AG09309 (cell line): ENCODE measurements at places on chromosomes 1 and 21.

DNA sequence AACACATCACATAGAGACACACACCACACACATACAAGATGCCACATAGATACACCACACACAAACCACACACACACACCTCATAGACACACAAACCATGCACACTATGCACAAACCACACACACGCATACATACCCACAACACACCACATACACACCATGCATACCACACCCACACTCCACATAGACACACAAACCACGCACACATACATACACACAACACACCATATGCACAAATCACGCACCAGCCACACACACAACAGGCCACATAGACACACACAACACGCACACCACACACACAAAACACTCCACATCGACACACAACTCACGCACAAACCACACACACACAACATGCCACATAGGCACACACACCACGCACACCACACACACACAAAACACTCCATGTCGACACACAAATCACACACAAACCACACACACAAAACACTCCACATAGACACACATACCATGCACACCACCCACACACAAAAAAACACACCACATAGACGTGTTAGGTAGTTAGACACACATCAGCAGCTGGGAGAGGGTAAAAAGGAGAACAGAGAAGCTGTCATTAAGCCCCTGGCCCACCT lies 49.5 kb upstream of the SLC19A1 start:
- no peak for DNase-seq

DNA sequence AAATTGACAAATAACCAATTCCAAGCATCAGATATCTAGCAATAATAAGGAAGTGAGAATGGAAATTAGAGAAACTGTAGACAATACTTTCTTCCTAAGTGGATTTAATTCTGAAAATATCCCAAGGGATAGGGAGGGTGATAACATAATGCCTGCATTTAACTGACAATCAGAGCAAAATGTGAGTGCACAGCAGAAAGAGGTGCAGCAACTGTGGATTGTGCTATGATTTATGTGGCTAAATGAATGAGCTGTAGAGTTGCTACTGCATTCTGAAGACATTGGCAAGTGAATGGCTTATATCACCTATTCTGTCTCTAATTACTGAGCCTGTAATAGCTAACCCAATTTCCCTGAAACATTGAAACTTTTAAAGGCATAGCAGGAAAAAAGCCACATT lies 39.0 kb downstream of the OLFM3 start:
- DNase-seq = no peak

- DNase-seq = no peak
These were observed 125.9 kb downstream of the RUNX1 start for GRCh38 chr21:34923202-34923601.

DNA sequence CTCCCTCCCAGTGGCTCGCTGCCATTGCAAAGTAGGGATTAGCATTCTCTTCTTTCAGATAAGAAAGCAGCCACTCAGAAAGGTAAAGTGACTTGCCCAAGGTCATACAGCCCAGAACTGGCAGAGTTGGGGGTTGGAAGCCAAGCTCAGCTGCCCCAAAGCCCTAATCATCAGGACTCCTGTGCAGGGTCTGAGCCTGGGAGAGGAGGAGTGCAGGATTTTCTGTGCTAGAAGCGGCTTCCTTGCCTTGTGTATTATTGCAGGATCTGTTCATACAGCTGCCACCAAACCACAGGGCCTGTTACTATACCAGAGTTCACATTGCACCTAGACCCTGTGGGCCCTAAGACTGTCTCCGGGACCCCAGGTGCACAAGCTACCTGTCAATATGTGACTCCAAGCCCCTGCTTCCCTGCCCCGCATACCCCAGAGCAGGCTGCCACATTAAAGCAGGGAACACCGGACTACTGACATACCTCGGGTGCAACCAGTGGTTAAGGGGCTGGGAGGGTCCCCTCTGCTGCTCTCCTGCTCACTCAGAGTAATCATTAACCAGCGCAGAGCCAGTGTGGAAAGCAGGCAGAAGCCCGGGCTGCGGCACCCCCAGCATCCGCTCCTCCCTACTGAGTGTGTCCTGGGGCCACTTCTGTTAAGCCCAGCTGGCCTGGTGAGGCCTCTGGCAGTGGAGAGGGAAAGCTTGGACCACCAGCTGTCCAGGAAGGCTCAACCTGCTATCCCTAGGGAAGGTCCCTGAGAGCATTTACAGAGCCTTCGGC lies 15.8 kb downstream of the HSPG2 start:
- DNase-seq = no peak

DNA sequence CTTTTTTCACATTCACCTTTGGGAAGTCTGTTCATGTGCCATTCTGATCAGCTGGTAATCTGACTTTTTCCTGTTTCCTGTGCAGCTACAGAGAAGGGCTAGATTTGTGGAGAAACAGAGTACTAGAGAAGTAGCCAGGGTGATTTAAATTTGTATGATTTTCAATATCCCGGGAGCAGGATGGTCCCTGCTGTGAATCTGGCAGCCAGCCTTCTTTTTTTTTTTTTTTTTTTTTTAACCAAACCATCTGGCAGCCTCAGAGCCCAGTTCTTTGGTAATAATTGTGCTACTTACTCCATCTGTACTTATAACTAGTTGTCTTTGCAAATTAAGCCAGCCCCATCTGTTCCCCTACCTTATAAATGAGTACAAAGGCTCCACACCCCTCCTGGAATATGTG lies 248.6 kb upstream of the DEPDC1 start:
- no peak for DNase-seq

DNA sequence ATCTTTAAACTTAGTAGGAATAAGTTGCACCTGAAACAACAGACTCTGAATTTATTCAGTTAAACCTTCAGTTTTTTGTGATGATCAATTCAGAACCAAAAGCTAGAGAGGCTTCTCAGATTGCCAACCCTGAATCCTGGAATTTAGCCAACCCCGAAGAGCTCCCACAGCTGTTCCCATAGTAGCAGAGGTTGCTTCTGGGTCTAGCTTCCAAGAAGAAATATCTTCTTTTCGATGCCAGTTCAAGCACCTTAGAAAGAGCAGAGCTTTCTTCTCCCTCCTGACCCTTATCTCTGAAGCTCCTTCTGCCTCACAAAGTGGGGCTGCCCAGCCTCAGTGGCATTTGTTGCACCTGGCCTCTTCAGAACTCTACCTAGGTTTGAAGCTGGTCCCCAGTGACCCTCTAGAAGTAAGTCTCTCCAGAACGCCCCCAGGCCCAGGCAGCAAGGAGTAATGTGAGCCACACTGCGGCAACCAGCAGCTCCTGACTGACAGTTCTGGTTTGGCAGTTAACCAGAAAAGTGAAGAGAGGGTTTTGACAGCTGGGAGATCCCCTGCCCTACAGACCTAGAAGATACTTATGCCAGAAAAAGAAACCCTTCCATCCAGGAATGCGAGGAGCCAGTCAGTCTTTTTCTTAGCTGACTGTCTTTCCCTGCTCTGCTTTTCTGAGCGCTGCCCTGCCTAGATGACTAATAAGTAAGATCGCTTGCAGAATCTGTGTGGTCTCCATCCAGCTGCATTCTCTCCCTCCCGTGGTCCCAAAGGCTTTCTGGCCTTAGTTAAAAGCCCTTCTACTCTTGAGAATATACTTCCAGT lies 165.9 kb downstream of the ADGRL4 start:
- peak; percentile 39 for DNase-seq

DNA sequence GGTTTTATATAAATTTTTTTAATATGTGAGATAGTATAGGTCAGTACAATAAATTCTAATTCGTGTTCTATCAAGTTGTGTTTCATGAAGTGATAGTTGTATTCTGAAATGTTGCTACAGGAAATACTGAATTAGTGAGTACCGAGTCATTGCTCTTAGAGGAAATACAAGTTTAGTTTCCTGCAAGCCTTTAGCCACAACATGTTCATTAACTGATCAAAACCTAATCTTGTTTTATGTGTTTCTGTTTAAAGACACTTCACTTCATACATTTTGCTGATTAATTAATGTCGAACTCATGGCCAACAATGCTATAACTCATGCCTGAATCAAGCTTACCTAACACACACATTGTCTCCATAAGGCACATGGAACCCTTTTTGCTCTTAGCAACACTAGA lies 43.6 kb downstream of the LRRC7 start:
- DNase-seq = no peak

GRCh38 chr1:24391882-24392603 lies 21.5 kb downstream of the STPG1 start:
- DNase-seq = no peak

DNA sequence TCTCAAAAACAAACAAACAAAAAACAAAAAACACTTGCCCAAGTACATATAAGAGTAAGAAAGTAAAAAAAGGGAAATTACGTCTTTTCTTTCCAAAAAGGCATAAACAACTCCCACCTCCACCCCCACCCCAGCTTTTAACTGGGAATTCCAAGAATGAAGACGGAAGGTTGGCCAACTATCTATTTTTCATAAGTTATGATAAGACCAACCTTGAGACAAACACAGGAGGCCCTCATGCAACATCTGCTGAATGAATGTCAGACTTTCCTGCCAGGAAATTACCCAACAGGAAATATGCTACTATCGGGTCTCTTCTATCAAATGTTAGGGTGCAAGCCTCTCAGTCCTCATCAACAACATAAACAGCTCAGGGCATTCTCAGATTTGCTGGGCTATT lies 1.9 kb downstream of the BSDC1 start:
- DNase-seq = no peak

GRCh38 chr1:151891512-151891911 lies 17.8 kb downstream of the THEM4 start:
- DNase-seq = no peak

GRCh38 chr21:46244602-46245001 lies 16.0 kb upstream of the LSS start:
- DNase-seq = no peak

- DNase-seq = no peak
These were observed 29.5 kb downstream of the TMEM53 start for GRCh38 chr1:44644806-44645205.

GRCh38 chr1:205287767-205288559 lies 33.6 kb downstream of the NUAK2 start:
- DNase-seq = no peak

- DNase-seq = no peak
These were observed 24.9 kb upstream of the KCNC4 start for GRCh38 chr1:110185181-110185580.

- peak; percentile 13 for DNase-seq
These were observed 60.1 kb downstream of the HNRNPR start for GRCh38 chr1:23283667-23284602.

DNA sequence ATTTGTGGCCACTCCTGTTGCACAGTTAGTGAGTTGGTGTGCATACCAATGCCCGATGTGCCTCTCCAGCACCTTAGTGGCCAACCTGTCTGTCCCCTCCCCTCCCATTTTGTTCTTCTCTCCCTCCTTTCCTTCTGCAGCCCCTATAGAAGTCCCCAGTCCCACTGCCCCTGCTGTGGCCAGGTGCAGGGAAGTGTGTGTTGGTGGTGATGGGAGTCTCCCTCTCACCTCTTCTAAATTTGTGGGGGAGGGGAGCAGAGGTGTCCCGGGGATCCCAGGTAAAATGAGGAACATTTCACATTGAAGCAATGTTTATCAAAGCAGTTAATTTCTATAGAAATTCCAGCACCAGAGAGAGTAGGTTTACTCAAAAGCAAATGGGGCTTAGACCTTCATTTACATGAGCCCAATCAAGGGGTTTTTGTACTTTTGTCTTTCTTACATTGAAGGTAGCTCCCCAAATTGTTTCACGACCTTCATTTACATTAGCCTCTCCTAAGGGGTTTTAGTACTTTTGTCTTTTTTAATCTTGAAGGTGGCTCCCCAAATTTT lies 3.0 kb upstream of the C1orf21 start:
- no peak for DNase-seq

DNA sequence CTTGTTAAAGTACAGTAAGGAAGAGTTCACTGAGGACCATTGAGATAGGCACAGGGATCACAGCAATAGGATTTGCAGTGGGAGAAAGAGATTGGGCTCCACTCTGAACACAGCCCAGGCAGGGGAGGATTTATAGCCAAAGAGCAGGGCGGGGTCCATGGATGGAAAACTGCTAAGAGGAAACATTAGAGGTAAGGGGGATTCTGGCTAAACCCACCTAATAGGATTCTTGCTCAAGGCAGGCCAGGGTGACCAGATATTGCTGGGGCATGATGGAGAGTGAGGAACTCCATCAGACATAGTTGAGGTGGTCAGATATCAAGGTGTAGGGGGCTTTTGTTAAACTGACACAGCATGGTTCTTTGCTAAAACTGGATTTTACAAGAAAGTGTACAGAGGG lies 372.8 kb downstream of the NPHP4 start:
- DNase-seq = no peak

GRCh38 chr1:69263921-69264391 lies 303.8 kb upstream of the LRRC7 start:
- no peak for DNase-seq

DNA sequence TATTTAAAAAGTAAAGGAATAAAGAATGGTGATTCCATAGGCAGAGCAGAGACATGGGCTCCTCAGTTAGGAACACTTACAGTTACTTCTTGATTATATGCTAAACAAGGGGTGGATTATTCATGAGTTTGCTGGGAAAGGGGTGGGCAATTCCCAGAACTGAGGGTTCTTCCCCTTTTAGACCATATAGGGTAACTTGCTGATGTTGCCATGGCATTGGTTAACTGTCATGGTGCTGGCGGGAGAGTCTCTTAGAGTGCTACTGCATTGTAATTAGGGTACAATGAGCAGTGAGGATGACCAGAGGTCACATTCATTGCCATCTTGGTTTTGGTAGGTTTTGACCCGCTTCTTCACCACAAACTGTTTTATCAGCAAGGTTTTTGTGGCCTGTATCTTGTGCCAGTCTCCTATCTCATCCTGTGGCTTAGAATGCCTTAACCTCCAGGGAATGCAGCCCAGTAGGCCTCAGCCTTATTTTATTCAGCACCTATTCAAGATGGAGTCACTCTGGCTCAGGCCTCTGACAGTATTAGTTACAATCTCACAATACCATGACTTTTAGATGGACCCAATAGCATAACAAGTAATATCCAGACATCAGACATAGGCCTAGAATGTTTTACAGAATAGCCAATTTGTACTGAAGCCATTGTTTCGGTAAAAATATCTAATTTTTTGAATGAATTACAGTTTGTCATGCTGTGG lies 106.8 kb downstream of the ZBTB18 start:
- no peak for DNase-seq

GRCh38 chr1:59194621-59195020 lies 102.3 kb upstream of the FGGY start:
- DNase-seq = no peak

DNA sequence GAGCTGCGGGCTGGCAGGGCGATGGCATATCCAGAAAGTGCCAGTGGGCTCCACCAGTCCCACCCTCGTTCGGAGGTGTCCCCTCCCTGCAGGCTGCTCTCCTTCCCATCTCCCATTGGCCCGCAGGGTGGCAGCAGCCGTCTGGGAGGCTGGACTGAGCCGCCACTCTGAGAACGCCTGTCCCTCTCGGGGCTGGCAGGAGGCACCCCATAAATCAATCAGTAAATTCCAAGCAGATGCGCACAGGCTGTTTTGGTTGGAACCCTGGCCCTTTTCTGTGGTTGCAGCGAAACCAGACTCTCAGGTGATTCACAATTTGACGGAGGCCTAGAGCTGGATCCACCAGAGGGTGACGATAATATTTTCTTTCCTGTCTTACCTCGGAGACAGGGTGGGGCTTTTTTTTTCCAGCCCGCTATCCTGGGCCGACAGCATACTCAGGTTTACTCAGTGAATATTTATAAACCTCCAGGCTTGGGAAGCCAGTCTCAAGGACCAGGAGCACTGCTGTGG lies 99.7 kb downstream of the GLIS1 start:
- DNase-seq = peak; percentile 54
